ENCODE measurements at places on chromosomes 4 and X. TPM values are rescaled to one million over a fixed set of nuclear protein-coding genes. Genes with fewer than 3 reads are reported as not detected.

- DNase-seq = peak; percentile 26
Measured at GRCh38 chr4:74217365-74217764, 59.4 kb downstream of the MTHFD2L start.

DNA sequence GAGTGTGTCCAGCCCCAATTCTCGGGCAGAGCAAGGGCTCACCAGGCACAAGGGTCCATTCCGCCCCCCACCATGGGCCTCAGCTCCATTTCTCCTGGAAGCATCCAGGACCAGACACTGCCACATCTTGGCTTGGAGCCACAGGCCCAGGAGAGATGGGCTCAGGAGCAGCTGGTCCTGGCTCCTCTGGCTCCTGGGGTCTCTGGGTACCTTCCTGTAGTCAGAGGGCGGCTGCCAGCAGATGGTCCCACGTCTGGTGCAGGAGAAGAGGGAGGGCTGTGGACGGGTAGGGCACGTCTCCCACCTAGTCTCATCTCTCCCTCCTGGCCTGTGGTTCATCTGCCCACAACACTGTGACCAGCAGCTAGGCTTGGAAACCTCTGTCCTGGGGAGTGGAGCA, 8.0 kb downstream of the ATP2B3 start:
- DNase-seq = no peak

- DNase-seq = peak; percentile 20
Measured at GRCh38 chrX:33205321-33205720, 6.0 kb downstream of the DMD start.

- no peak for DNase-seq
Measured at GRCh38 chr4:27474691-27475090, 614.0 kb downstream of the STIM2 start.

DNA sequence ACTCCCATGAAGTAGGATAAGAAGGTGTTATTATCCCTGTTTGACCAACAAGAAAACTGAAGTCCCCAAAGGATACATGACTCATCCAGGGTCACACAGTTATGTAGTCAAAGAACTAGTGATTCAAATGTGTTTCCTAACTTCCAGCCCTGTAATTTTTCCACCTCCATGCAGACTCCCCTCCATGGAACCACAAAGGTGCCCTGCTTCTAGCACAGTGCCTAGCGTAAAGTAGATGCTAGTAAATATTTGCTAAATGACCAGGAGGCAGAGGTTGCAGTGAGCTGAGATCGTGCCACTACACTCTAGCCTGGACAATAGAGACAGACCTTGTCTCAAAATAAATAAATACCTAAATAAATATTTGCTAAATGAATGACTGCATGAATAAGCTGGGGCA, 55.8 kb downstream of the FRMPD3 start:
- no peak for DNase-seq

SSX4 gene
- not detected for total RNA-seq

All from fibroblast of villous mesenchyme (primary cell).